ENCODE measurements at places on chromosomes 11 and 22.
A peak's percentile ranks its signal among the peaks of the same experiment; 100 is the strongest.

- no peak for DNase-seq
Measured at GRCh38 chr11:35005141-35005780, 88.8 kb downstream of the PDHX start.

- no peak for DNase-seq
Measured at GRCh38 chr22:48098243-48098920, 1335.9 kb downstream of the TBC1D22A start.

DNA sequence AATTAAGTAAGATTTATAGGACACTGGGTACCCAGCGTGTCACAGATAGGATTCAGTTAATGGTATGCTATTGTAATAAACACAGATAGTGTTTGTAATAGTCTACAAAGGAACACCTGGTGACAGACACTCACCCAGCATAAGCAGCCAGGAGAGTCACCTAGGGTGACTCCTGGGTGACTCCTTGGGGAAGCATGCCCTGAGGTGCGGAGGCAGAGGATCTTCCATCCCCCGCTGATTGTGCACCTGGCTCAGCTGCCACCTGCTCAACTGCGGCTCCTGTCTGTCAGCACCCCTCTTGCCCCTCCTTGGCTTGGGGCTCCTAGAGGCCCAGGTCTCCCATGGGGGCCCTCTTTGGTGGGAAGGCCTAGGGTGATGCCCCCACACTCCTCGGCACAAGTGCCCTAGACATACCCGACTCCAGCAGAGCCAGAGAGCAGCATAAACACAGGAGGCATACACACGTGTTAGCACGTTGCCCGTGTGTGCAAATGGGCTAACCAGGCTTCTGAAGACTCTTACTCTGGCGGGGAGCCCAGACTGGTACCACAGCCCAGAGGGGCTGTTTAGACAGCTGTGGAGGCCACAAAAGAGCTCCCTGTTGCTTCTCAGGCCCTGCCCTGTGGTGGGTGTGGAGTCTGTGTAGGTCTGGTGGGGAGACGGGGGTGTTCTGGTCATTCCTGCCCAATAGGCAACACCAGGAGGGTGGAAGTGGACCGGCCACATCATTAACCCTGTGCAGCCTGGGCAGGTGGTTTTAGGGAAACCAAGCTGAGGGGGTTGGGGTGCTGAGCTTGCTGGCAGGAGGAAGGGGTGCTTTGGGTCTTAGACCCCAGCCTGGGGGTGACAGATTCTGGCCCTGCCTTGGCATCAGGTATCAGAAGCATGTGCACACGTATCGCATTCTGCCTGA lies 3.0 kb downstream of the INPPL1 start:
- peak; percentile 62 for DNase-seq

DNA sequence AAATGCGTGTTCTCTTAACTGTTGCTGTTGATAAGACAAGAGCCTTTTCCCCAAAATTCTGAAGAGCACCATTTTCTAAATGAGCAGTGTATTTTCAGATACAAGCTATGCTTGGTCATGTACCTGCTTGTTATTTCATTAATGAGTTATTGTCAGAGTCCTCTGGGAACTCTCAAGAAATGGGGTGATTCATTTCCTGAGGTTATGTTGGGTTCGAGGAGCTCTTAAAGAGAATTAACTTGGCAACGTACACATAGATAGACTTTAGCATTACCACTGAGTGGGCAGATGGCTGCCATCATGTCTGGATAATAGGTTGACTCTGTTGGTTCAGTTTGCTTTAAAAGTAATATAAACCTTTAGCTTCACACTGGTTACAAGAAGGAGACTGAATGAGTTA lies 87.9 kb upstream of the SORL1-AS1 start:
- no peak for DNase-seq

DNA sequence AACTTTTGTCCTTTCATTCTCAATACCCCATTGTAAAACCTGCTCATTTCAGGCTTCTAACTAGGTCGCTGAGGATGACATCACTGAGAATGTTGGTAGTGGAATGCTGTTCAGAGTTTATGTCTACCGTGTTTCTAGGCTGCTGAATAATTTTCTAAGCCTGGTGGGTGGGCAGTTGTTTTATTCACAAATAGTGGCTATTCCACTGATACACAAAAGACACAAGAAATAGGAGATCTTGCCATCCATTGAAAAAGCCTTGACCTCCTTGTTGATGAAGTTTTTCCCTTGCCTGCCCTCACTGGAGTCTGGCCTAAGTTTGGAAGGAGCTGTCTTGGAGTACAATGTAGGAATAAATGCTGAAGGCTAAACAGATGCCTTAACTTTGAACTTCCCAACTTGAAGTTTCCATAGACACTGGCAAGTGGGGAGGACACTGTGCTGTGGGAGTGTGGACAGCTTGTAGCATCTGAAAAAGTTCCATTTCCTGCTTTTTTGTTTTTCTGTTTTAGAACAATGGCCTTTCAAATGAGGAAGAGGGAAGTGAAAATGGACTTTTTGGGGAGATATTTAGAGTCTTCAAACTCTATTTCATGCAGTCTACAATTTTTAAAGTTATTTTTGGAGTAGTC lies 59.2 kb downstream of the TRIM44 start:
- no peak for DNase-seq

DNA sequence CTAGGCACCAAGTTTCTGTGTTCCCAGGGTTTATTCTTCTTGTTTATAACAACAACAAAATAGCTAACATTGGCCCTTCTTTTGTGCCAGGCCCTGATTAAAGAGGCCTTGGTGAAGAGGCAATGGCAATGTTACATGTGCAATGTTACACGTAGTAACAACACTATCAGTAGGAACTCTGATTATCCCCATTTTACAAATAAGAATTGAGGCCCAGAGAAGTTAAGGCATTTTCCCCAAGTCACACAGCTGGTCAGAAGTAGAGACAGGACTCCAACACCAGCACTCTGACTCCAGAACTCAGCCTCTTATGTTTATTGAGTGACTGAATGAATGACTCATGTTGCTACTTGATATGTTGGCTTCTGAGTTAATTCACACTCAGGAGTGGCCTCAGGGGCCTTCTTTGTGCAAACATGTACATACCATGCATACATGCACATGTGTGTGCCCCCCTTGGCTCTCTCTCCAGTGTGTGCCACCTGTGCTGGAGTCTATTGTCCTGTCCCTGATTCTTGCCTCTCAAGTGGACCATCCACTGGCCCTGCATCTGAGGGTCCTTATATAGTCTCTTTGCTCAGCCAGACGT lies 98.4 kb downstream of the TP53I11 start:
- DNase-seq = no peak

- DNase-seq = no peak
Measured at GRCh38 chr22:48357961-48358360, 1469.7 kb downstream of the BRD1 start.

DNA sequence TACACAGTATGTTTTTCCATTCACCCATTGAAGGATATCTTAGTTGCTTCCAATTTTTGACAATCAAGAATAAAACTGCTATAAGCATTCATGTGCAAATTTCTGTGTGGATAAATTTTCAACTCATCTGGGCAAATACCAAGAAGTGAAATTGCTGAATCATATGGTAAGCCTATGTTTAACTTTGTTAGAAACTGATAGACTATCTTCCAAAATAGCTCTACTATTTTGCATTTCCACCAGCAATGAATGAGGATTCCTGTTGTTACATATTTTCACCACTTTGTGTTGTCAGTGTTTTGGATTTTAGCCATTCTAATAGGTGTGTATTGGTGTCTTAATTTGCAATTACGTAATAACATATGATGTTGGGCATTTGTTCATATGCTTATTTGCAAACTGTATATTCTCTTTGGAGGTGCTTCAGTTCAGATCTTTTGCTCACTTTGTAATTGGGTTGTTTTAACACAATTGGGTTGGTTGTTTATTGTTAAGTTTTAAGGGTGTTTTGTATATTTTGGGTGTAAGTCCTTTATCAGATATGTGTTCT lies 49.2 kb upstream of the FAM181B start:
- DNase-seq = no peak

DNA sequence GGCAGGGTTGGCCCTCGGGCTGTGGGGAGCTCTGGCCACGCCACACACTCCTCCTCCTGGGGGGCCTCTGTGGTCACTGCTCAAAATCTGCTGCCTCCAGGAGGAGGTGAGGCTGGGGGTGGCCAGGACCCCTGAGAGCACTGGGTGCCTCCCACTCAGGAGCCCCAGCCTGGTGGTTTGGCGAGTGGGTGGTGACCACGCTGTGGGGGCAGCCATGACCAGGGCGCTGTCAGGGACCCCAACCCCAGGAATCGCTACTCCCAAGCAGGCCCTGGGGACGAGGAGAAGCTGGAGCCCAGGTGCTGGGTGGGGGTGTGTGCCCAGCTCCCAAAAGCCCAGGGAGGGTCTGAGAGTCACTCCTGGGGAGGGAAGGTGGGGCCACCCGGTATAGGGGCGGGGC lies 30.1 kb downstream of the TSPAN4 start:
- DNase-seq = no peak

GRCh38 chr11:66720899-66721470 lies 8.0 kb downstream of the SPTBN2 start:
- DNase-seq = no peak

Data from head of caudate nucleus (tissue), 42 donors.